ENCODE measurements at places on chromosomes 11 and 22.

DNA sequence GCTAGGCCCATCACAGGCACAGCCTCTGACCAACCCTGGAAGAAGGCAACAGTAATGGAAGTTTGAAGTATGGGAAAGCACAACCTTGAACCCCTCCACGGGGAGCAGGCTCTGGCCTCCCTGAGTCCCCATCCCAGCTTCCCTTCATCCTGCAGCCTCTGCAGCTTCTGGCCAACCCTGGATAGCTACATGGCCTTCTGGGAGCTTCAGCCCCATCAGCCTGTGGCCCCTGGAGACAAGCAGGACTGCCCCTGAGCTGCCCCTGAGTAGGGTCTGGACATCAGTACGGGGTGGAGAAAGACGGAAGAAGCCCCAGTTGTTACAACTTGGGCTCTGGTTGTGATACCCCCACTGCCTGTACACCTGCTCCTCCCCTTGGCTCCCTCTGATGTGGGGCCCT lies 113.8 kb upstream of the CD82 start:
- DNase-seq = no peak

DNA sequence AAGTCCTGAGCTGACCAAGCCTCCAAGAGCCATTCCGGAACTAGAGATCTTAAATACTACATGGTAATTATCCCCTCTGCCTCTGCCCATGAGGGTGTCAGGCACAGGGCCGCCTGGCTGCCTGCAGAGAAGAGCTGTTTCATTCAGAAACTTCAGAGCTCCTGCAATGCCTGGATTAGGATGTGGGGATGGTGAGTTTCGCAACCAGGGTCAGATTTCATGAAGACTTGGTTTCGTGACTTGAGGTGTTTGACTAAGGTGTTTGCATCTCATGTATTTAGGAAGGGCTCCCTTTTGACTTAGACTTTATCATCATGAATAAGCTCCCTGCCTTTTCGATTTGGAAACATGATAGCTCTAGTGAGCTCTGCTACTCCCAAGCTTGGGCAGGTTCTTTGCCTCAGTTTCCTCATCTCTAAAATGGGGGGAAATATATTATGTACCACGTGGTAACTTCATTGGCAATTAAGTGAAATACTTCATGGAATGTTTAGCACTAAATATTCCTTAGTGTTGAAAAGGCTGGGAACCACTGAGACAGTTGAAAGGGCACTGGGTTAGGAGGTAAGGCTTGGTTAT lies 9.1 kb downstream of the TIMP3 start:
- DNase-seq = no peak

GRCh38 chr11:112113539-112114457 lies 27.1 kb downstream of the SDHD start:
- DNase-seq = no peak

DNA sequence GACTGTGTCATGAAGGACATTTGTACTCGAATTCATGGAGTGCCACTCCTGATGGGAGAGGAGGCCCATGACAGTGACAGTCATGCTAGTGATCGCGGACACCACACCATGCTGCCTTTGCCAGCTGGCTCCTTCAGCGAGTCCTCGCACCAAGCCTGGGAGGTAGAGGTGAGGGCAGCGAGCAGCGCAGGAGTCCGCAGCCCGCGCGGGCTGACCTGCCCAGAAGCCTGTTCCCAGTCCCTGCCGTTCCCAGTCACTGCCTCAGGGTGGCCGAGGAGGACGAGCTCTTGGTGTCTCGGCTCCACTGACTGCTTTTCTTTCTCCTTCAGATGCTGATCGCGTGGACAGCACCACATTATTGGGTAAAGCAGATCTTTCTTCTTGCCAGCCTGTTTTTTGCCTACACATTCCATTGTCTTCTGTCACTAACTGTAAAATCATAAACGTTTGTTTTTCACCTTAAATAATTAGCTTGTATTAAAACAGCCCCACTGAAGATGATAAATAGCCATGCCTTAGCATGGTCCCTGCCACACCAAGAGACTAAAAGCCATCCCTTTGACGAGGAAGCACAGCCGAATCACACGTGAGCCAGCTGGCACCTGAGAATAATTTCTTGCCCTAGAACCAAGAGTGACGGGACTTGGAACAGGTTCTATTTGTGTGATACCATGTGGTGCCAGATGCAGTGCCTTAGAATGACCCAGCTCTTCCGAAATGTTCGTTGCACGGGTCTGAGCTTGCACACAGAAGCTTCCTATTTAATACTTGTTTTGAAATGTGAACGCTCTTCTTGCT lies 25.5 kb downstream of the FAM118A start:
- DNase-seq = no peak

All from stimulated activated CD4-positive, alpha-beta T cell treated with anti-CD3 and anti-CD28 coated beads, Interleukin-15, amount 100 ng/mL, for 48 hours (primary cell).